ENCODE measurements at places on chromosomes 2 and 18.
A peak's percentile ranks its signal among the peaks of the same experiment; 100 is the strongest.

DNA sequence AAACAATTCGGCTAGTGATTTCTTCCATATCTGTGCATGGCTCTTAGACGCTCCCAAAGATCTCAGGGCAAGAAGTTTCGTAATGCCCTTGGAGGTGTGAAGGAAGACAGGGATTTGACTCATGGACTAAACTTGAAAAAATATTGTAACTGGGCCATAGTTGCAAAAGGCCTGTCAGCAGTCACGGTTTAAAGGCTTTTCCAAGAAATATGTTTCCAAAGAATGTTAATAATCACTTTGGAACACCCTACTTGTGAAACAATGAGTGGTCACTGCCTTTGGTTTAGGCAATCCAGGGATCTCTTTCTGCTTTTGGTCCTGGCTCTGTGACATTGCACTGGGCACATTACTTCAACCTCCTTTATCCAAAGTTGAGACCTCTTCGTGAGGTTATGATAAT is 102.5 kb upstream of the RASGRP3 start:
- DNase-seq: no peak

DNA sequence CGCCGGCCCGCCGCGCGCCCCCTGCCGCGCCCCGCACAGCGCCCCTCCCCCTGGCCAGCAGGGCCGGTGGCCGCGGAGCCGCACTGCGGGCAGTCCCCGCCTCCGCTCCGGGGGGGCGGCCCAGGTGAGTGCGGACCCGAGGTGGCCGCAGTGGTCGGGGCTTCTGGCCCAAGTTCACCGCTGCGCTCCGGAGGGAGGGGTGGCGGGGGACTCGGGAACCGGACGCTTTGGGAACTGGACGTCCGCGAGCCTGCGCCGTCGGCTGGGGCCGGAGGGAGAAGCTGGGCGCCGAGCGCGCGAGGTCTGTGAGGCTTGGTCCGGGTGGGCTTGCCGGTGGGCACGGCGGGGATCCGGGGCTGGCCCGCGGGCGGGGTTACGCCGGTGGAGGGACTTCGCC is 591 bp upstream of the LDLRAD4 start:
- DNase-seq: no peak

GRCh38 chr2:44844651-44845270 is 96.7 kb upstream of the SIX3 start:
- DNase-seq: no peak

DNA sequence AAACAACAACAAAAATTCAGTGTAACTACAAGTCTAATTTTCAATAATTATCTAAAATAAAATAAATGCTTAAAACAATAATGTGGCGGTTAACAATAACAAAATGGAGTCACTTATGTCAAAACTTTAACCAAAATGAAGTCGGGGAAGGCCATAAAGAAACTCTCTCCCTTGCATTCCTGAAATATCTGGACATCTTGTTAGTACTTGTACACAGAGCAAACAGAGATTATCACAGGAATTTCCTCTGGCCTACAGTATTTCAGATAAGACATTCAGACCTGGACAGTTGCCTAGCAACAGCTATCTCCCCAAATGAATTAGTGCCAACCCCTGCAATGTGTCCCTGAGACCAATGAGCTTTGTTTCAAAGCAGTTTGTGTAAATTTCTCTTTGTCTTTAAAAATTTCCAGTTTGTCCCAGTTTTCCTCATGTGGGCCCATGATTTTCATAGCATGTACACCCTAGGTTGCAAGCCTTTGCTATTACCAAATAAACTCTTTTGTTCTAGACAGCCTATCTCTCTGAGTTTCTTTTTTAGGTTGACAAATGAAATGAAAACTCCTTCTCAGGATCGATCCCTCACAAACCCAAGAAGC is 68.6 kb downstream of the EXOC6B start:
- no peak for DNase-seq

- peak; percentile 88 for DNase-seq
These were observed 704 bp downstream of the KLF11 start for GRCh38 chr2:10043906-10044601.

- no peak for DNase-seq
These were observed 27.4 kb downstream of the SLC66A2 start for GRCh38 chr18:79923896-79924585.

DNA sequence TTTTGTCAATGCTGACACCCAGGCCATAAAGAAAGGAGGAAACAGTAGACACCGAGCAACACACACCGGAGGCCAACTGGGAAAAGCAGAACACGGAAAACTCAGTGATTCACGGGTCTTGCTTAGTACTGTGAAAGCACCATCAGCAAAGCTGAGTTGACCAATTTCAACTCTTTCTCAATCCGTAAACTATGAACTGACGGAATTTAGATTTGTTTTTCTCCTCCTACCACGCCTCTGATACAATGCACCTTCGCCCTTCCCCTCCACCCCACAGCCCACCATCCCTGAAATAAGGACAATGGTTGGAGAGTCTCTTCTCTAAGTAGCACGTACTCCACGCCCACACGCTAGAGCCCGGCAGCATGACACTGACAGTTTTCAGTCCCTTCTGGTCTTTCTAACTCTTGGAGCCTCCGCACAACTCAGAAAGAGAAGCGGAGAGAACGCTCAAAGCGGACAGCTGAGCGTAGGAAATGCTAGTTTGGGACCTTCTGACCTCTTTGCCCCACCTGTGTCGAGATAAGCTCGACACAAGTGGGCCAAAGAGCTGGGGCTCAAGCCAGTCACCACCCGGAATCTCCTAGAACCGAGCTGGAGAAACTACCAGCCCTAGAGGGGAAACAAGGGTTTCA is 669 bp downstream of the LNPK start:
- peak; percentile 61 for DNase-seq

DNA sequence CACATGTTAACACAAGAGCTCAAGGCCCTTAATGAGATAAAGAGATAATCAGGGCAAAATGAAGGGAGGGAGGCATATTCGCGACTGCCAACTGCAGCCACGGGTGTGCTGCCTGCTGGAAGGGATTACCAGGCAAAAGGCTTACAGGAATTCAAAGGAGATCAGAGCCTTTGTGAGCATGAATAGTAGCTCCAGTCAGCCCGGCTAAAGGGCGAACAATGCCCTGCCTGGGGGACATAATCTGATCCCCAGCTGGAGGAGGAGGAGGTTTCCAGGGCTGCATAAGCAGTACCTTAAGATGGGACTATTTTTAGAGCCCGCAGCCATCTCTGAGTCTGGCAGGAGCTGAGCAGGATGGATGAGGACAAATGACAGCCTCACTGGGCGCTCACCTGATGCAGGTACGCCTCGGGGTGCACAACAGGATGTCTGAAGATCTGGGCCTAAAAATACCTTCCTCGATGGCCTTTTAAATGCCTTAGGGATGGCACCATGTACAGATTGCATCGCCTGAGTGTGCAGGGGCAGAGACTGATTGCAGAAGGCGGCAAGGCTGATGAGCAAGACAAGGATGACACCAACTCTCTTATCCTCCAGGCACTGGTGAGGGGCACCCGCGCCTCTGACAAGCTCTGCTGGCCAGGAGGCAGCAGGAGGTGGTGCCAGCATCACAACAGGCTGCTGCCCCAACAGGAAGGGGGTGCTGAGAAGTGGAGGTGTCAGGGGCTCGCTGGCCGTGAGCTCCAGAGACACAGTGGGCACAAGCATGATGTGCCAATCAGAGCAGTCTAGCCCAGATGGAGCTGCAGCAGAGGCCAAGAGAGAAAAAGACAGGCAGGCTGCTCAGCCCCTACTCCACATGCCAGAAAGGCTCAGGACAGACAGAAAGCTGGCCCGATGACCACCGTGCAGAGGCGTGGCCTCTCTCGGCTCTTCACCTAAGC is 111.4 kb downstream of the EIPR1 start:
- no peak for DNase-seq

DNA sequence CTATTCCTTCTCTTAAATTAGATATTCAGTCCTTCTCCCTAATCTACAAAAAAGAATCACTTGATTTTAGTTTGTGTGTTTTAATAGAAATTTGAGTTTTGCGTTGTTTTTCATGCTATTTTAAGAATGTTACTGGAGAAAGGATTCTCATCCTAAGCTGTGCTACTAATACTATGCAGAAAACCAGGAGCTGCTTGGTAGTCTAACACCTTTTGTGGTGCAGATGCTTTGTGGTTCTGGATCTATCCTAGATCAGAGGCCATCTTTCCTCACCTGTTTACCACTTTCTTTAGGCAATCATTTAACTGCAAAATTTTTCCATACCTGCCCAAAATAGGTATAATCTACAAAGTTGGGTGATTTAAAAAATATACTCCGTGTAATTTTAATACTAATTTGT is 823.6 kb downstream of the CPS1 start:
- no peak for DNase-seq

DNA sequence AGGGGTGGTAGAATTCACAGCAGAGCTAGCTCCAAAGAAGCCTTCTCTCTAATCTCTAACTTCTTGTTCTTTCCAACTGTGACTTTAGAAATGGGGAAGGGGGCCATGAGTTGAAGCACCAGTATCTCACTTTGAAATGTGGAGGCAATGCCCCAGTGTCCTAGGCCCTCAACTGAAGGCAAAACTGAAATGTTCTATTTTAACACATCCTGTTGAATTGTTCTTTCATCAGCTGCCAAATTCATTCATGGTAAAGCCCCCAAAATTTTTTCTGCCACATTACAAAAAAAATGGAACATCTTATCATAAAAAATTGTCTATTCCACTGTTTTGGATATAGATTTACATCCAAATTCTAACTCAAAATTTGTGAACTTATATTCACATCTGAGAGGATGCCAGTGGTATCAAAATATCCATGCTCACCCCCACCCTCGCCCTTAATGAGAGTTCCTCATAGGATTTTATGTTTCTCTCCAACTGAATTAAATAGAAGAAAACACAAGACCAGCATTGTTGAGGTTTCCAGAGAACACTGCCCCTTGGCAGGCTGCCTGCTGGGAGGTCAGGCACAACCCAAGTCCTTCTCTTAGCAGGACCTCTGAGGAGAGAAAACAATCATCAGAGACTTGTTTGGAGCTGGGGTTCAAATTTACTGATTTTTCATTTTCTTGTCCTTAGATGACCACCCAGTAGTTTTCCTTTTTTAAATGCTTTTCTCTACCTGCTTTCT is 147.4 kb upstream of the PGAP1 start:
- no peak for DNase-seq

DNA sequence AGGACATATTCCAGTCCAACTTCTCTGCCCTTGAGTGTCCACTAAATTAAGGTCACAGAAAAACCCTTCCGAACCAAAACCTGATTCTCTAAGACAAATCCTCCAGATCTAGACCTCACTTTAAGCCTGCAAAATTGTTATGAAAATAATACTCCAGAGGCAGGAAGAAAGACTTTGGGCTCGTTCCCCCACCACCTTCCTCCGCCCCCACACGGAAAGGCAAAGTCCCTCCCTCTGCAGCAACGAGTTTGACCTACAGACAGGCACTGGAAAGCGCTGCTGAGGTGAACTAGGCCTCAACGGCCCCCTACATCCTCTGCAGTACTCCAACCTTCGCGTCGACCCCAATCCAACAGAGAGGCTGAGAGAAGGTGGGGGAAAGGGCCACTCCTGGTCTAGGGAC is 808 bp downstream of the ATP5MC3 start:
- peak; percentile 57 for DNase-seq

DNA sequence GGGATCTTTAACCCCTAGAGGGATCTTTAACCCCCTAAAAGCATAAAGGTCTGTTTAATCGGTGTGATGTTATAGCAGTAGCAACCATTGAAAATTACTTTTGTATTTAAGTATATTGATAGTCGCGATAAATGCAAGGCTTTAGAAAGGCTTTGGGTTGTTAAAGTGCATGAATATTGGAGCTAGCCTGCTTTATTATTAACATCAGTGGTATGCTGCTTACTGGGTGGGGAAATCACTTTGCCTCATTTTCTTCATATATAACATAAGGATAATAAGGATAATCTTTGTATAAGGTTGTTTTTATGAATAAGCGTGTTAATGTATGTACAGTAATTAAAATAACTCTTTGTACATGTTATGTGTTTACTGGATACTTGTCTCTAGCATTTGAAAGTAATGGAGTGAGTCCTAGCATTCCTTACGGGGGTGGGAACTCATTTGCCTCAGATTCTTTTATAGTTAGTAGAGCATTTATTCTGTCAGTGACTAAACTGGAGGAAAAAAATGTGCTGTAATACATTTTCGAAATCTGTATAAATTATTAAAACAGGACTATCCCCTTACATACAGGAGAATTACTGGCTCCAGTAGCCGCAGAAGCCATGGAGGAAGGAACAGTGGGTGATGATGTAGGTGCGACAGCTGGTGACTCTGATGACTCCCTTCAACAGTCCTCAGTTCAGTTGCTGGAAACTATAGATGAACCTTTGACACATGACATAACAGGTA is 122.2 kb downstream of the BIRC6 start:
- DNase-seq: no peak

GRCh38 chr2:7825591-7826312 is 856.1 kb upstream of the ID2 start:
- DNase-seq: peak; percentile 71

- DNase-seq: no peak
These were observed 206.3 kb downstream of the SEPTIN10 start for GRCh38 chr2:109407276-109408042.

DNA sequence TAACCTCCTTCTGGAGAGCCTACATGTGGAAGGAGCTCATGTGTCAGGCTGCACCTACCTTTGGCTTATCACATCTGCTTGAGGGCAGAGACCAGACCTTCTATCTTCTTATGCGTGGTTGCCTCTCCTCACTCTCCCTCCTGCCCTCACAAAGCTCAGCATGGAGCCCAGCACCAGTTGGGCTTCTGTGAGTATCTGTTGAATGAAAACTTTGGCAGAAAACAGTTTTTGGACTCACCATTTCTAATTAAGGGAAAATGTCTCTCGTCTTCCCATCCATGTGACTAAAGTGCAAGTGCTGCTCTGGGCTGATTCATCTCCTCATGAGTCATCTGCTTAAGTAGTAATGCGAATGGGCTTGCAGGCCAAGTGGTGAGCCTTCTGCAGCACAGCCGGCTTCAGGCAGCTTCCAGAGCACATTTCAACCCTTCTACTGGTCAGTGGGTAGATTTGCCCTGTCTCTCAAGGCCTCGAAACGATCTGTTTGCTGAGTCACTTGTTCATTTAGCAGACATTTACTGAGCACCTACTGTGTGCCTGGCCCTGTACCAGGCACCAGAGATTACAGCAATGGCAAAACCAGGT is 102.6 kb downstream of the VSNL1 start:
- no peak for DNase-seq

DNA sequence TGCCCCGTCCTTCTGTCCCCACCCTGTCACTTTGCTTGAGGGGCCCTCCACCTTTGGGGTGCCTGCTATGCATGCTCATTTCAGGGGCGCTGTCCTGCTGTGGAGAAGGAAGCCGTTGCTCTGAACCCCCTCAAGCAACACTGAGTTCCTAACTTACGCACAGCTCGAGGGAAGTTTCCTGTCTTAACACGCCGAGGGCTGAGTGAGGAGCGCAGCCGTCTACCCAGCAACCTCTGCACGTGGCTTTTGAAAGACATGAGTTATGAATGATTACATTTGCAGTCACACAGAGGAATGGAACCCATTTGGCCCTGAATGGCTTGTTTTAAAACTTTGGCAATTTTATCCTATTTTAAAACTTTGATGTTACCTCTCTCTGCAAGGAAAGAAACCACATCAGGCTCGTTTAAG is 14.0 kb downstream of the RAMP1 start:
- DNase-seq: no peak

All from activated naive CD4-positive, alpha-beta T cell treated with anti-CD3 and anti-CD28 coated beads, Interleukin-2, amount 50 U/mL, for 16 hours (primary cell).